ENCODE measurements at places on chromosomes 1 and 21.

GRCh38 chr21:28635541-28635940 is 357.1 kb downstream of the LTN1 start:
- no peak for DNase-seq

DNA sequence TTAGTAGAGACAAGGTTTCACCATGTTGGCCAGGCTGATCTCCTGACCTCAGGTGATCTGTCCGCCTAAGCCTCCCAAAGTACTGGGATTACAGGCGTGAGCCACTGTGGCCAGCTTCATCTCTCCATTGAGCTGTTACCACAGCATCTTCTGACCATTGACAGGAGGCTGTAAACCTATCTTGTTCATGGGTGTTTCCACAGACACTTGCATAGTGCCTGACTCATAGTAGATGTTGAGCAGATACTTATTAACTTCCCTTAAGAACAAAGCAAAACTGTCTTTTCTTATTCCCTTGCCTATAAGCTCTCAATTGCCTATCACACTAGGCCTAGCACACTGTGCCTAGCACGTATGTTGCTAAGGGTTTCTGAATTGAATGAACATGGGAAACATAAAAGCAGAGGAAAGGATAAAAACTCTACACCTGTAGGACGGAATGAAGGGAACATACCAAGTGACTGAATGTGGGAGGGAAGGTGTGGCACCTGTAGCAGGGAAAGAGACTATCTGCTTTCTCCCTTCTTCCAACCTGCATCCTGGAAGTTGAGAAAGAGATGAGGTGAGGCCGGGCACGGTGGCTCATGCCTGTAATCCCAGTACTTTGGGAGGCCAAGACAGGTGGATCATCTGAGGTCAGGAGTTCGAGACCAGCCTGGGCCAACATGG is 1.2 kb upstream of the C1orf54 start:
- DNase-seq = no peak

DNA sequence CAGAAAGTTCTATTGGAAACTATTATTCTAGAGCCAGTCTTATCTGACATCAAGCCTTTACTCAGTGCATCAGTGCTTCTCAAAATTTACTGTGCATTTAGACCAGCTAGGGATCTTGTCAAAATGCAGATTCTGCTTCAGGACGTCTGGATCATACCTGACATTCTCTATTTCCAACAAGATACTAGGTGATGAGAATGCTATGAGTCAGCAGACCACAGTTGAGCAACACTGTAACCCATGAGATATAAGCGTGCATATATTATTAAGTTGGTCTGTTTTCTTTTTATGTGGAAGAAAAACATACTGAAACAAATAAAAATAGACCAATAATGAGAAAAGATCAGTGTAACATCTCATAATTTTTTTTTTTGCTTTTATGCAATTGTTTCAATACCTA is 40.4 kb upstream of the KCNH1 start:
- no peak for DNase-seq

- DNase-seq = no peak
These were observed 13.2 kb downstream of the ODF2L start for GRCh38 chr1:86382878-86383277.

- no peak for DNase-seq
These were observed 77.6 kb downstream of the PLXNA2 start for GRCh38 chr1:208166340-208167138.

- no peak for DNase-seq
These were observed 11.7 kb downstream of the DSCAM start for GRCh38 chr21:40835184-40835694.

GRCh38 chr1:205274041-205274691 is 46.4 kb downstream of the TMCC2 start:
- no peak for DNase-seq

DNA sequence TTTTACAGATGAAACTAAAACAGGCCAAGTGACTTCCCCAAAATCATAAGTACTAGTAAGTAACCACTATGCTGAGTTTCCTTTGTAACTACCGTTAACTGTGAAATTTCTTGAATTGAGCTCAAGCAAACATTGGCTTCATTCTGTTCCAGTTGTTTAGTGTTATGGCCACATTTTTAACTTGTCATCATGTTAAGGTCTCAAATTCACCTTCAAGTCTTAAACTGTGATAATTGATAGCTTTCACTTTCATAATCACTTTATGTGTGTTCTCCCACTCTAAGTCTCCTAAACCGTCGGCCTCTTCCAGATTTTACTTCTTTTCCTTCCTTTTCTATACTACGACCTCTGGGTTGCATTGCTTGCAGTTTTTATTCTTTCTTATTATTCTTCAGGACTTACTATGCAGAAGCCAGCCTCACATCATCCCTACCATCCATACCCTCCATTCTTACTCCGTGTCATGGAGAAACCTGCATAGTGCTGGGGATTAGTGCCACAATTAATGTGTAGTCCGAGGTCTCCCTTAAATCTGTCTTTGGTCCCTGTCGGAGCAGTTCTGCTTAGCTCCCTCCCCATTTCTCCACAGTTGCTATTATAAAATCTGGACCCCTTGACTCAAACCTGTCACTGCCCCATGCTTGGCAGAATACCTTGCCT is 5.8 kb downstream of the KIF1B start:
- DNase-seq = no peak

DNA sequence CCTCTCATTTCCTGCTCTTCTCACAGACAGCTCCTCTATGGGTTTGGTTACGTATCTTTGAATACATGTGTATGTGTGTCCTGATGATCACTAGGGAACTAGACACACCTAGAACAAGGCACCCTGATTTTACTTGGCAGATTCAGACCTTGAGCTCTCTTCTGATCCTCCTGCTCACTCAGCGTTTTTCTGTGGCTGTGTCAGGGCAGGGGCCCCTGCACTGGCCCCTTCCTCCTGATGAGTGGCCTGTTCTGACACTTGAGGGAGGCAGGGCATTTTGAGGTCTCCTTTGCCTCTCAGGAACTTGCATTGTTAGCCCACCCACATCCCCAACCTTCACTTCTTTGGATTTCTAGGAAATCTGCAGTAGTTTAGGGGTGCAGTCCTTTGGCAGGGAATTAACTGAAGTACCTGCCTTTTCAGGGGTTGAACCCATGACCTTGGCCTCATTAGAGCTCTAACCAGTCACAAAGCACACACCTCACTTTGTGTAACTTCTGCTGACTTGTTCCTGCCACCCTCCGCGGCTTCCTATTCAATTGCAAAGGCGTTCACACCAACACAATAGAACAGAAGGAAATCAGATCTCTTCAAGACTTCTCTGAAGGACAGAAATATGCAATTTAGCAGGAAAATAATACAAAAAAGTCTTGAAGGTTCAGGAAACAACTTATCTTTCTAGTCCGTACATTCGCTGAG is 8.8 kb downstream of the SMYD2 start:
- DNase-seq = no peak

GRCh38 chr1:146032631-146033219 is 11.2 kb upstream of the HJV start:
- DNase-seq = peak; percentile 60

DNA sequence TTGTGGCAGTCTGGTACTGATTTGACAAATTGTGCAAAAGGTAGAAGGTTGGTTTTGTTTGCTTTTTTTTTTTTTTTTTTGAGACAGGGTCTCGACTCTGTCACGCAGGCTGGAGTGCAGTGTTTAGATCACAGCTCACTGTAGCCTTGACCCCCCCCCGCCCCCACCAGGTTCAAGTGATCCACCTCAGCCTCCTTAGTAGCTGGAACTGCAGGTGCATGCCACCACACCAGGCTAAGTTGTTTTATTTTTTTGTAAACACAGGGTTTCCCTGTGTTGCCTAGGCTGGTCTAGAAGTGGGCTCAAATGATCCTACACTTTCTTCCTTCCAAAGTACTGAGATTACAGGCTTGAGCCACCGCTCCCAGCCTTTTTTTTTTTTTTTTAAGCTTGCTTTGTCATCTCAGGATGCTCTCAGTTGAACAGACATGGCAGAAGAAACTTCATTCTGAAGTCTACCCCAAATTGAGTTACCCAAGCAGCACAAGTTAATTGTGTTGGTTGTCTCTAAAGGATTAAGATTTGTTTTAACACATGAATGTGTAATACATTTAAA is 8.2 kb downstream of the KDM1A start:
- no peak for DNase-seq

GRCh38 chr1:101247404-101248287 is 10.8 kb downstream of the S1PR1 start:
- DNase-seq = no peak

- DNase-seq = no peak
These were observed 145.4 kb downstream of the GREM2 start for GRCh38 chr1:240466509-240466908.

DNA sequence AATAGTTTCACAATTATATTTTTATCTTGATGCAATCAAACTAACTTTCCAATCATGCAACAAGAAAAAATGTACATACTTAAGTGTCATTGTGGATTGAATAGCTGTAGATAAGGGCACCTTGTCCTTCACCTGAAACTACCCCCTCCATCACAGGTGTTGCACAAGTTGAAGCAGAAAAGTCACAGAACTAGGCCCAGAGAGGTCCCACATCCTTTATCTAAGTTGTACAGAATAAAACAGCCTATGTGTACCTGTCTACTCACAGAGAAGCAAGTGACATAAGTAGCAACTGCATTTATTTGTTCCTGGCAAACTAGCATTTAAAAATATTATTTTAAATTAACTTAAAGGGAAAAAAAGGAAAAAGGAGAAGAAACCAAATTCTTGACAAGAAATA is 256.8 kb downstream of the FAF1 start:
- no peak for DNase-seq

DNA sequence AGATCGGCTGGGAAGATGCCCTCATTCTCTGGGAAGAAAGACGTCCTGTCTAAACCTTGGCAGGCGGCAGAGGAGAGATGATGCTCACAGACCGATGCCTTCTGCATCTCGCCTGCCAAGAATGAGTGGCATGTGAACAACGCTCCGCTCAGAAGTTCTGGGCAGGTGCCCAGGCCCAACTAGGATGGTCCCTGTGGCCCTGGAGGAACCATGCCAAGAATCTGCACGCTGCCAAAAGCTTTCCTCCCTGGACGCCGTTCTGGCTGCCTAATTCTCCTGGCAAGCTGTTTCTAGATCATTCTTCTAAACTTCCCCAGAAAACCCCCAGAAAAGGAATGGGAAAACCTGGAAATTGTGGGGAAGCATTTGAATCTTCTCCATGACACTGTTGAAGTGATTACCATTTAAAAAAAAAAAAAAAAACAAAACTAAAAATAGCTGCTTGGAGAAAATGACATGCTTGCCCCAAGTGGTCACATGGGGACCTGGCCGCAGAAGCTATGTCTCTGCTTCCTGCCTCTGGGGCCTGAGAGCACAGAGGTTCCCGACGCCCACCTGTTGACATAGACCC is 440.9 kb downstream of the PRDM2 start:
- DNase-seq = no peak

DNA sequence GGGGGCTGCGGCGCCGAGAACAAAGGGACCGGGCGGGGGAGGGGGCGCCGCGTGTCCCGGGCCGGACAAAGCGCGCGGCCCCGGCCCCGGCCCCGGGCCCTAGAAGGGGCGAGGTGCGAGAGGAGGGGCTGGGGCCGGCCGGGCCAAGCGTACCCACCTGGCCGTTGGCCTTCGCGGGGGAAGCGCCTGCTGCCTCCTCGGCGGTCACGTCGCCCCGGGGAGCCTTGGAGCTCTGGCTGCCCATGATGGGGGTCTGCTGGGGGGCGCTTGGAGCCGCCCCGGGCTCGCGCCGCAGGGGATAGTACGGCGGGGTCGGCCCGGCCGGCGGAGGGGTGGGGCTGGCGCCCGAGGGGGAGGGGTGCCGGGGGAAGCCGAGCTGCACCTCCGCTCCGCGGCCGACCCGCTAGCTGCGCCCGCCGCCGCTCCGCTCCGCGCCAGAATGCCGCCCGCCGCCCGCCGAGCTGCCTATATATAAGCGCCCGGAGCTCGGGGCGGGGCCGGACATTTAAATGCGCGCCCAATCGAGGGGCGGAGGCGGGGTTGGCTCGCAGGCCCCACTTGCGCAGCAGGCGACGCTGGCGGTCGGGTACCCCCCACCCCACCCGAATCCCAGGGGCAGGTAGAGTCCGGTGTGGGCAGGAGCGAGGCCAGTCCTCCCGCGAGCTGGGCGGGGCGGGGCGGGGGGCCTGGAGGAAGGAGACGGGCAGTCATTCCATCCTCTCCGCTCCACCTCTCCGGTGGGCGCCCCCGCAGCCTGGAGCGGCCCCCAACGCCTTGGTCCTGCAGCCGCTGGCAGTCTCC is at the start of gene MARCKSL1:
TSS of gene MARCKSL1 (minus strand) at position 444 of the 801 bp plus-strand sequence. CDS start at position 244, 200 bp downstream.
- DNase-seq = peak; percentile 71

GRCh38 chr21:33854604-33855003 is 61.0 kb downstream of the ATP5PO start:
- DNase-seq = no peak

DNA sequence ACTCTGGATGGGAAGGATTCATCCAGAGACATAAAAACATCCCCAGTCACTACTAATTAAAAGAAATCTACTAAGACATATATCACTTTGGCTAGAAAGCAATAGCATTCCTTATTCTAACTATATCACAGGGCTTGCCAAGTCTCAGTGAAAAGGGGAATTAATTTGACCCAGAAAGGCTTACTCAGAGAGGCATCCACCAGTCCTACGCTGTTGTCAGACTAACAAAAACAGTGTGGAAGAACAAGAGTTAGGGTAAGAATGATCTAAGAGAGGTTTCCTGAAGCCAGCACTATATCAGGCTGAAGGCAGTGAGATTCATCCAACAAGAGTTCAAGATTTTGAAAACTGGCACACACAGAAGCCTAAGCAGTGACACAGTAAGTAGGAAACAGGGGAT is 126.1 kb downstream of the GDAP2 start:
- DNase-seq = no peak

- DNase-seq = no peak
These were observed 32.4 kb upstream of the BSDC1 start for GRCh38 chr1:32426489-32427255.

- DNase-seq = no peak
These were observed 26.2 kb upstream of the ZBTB21 start for GRCh38 chr21:42036313-42036712.

- no peak for DNase-seq
These were observed 25.0 kb upstream of the CACYBP start for GRCh38 chr1:174974711-174975119.

DNA sequence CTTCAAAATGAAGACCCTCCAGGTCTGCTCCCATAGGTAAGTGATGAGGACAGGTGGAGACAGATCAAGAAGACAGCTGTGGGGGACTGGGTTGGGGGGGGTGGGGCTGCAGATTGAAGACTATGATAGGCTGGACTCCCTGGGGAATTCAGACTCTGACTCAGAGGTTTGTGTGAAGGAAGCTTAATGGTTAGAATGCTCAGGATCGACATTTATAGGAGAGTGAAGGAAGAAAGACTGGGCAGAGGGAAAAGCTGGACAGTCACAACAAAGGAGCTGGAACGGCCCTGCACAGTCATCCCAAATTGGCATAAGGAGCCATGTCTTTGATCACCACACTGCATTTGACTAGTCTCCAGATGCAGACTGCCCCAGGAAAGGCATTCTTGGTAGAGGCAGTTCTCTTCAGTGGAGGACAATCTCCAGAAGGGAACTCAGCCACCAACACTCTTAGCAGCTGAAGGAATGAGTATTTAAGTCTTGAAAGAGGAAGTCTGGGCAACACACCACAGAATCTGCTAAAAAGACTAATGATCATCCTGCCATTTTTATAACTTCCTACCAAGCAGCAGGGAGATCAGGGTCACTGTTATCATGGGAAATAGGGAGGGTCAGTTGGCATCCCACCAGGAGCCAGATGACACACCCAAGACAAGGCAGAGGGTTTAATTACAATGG is 120.0 kb upstream of the ZC3H11B start:
- no peak for DNase-seq

All from fibroblast of skin of back (primary cell).